ENCODE measurements at places on chromosomes 13 and 19.

GRCh38 chr13:97369261-97369893, 64.6 kb upstream of the RAP2A start:
- no peak for DNase-seq

DNA sequence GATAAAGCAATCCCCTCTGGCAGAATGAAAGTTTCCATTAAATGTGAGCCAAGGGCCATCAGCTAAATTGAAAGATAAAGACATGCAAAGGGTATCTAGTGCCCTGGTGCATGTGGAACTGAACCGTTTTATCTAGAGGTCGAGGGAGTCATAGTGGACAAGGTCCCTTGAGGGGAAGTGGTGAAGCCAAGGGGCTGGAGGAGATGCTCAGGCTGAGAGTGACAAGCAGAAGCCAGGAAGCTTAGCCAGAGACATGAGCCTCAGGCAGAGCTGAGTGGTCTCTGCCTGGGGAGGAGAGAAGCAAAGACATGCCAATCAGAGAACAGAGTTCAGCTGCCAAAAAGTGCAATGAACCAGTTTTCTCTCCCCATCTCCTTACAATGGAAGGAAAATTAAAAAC, 68.1 kb upstream of the SLC10A2 start:
- DNase-seq = no peak

DNA sequence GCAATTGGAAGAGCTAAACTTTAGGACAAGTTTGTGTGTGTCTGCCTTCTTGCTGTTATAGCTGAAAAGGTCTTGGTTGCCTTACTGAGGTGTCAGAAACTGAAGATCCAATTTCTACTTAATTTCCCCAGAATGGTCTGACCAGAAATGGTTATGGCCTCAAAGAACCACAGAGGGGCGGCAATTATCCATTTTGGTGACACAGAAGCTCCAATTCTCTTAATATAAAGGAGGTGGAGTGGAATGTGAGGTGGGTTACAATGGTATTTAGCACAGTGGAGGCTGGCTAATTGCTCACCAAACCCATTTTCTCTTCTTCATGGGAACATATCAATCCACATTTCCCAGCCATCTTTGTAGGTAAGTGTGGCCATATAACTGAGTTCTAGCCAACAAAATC, 1157.2 kb downstream of the OLFM4 start:
- DNase-seq = no peak

GRCh38 chr13:20350819-20351218, 118.7 kb upstream of the GJB6 start:
- DNase-seq = no peak

DNA sequence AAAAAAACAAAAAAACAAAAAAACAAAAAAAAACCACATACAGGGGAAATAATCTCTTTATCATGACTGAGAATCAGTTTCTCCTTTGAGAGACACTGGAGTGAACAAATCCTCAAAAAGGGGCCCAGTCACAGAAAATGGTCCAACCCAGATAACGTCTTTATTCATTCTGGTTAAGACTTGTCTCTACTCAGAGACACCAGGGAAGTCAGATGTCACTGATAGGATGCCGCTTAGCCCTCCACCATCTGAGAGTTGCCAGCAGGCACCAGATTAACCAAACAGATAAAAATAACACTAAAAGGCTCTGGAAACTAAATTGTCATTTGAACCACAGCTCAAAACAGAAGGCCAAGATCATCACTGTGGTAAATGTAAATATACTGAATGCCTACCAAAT, 1163.4 kb upstream of the ATXN8OS start:
- no peak for DNase-seq

GRCh38 chr19:48992581-48993174, 431 bp downstream of the GYS1 start:
- DNase-seq = no peak

GRCh38 chr19:58585442-58586132, 12.5 kb upstream of the MZF1 start:
- DNase-seq = no peak

DNA sequence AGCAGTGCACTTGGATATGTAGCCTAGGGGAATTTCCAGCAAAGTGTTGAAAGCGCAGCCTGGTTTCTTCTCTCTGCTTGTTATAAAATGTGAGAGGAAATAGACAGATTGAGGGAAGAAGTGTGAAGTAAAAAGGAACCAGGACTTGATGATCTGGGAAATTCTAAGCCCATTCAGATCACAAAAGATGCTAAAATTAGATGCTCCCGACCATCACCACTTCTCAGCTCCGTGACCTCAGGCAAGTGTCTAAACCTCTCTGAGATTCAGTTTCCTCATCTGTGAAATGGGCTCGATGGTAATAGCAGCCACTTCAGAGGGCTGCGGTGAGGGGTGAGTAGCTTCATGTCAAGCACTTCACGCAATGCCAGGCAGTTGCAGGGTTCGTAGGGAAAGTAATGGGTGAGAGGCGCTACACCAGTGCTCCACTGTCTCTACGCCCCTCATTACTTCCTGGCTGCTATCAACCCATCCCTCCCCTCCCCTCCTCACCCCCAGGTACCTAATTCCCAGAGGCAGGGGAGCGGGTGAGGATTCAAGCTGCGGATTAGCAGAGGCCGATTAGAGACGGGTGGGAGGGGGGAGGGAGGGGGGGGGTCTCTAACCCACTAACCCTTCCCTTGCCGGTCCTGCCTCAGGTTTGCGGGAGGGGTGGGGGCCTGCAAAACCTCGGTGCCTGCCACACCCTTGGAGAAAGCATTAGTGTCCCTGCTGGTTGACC, 9.0 kb upstream of the NFIC start:
- no peak for DNase-seq

DNA sequence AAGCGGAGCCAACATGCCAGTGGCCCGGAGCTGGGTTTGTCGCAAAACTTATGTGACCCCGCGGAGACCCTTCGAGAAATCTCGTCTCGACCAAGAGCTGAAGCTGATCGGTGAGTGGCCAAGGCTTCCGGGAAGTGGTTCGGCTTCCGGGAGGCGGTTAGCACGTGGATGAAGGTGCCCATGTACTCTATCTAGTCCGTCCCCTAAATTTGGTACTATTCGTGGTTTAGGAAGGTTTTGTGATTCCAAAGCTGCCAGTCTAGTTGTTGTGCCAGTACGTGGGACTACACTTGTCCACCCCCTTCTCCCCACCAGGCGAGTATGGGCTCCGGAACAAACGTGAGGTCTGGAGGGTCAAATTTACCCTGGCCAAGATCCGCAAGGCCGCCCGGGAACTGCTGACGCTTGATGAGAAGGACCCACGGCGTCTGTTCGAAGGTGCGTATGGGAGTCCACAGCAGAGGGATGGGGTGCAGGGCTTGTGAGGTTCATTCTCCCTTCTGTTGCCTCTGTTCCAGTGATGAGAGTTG, 579 bp downstream of the RPS9 start:
- no peak for DNase-seq

Data from Caco-2 (cell line).